ENCODE measurements at places on chromosomes 16 and 17.

- no peak for DNase-seq
Measured at GRCh38 chr16:88144028-88144511, 192.8 kb downstream of the BANP start.

DNA sequence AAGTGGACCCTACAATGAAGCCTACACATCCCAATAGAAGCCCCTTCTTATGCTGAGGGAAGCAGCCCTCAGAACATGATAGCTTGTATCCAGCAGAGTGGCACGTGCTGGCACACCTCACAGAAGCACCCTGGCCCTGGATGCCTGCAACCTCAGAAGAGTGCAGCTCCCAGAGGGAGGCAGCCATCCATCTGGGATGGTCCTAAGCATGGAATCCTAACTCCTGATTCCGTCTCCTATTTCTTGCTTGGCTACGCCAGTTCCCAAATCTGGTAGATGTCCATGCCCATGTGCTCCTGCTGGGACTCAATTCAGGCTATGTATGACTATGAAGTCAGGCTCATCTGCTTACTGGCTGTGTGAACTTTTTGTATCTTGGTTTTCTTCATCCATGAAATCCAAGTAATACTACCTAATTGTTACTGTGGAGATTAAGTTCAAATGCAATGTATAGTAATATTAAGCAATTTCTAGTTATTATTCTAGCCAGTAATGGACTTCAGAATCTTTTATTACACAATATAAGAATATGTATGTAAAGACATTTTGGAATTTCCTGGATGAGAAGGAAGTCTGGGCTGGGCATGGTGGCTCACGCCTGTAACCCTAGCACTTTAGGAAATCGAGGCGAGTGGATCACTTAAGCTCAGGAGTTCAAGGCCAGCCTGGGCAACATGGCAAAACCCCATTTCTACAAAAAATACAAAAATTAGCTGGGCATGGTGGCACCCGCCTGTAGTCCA, 32.4 kb downstream of the SIAH1 start:
- DNase-seq, result no peak

- no peak for DNase-seq
Measured at GRCh38 chr17:70352834-70353233, 183.5 kb downstream of the KCNJ2 start.

DNA sequence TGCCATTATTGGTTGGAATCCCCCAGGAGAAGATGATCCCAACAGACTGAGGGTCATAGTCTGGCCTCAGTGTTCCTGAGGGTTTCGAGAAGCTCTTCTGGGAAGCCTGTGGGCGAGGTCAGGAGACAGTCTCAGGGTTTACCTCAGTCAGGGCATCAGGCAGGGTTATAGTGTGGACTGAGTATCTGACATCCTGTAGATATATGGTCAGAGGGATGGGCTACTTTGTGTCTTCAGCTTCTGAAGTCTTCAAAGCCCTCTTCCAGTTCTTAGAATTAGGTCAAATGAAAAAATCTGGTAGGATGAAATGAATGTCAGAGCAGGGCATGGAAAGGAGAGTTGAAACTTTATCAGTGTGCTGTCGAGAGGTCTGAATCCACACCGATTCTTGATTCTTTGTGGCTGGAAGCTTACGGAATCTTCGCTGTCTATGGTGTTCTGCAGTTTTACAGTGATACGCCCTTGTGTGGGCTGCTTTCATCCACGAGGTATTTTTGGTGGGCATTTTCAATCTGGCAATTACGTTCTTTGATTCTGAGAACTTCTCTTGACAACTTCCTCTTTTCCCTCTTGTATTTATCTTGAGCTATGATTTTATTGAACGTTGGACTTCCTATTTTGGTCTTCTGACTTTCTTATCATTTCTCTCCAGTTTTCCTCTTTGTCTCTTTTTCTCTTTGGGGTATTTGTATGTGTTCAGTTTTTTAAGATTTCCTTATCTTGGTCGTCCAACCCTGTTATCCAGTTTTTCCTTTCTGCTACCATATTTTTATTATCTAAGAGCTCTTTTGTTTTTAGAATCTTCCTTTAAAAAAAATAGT, 30.4 kb downstream of the BPTF start:
- no peak for DNase-seq

- no peak for DNase-seq
Measured at GRCh38 chr16:81637336-81638235, 141.5 kb upstream of the PLCG2 start.

DNA sequence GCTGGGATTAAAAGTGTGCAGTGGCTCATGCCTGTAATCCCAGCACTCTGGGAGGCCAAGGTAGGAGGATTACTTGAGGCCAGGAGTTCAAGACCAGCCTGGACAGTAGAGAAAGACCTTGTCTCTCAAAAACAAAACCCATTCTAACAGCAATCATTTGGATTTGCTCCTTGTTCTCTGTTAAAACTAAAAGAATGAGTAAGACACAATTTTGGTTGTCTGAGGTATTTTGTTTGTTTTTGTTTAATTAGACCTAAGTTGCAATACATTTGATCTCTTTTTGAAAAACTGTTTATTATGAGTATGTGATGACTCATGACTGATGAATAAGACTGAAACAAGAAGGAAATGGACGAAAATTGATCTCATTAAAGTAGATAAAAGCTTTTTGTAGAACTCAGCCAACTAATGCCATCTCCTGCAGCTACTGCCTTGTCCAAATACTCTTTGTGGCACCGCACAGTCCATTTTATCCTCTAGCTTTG, 29.0 kb downstream of the GLG1 start:
- no peak for DNase-seq

DNA sequence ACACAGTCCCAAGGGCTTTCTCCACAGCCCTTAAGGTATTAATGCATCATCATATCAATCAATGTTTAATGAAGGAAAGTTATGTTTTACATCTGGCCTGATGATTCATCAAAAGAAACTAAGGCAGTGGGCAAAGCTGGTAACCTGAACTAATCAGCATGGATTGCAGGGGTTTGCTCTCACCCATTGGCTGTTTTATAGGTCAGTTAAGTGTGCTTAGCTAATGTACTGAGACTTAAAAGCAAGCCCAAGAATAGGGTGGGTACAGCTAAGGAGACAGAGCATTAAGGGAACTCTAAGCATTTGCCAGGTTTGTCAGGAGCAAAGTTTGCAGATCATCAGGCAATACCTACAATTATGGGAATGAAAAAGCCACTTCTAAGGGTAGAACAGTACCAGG, 1247.6 kb downstream of the CDH8 start:
- no peak for DNase-seq

DNA sequence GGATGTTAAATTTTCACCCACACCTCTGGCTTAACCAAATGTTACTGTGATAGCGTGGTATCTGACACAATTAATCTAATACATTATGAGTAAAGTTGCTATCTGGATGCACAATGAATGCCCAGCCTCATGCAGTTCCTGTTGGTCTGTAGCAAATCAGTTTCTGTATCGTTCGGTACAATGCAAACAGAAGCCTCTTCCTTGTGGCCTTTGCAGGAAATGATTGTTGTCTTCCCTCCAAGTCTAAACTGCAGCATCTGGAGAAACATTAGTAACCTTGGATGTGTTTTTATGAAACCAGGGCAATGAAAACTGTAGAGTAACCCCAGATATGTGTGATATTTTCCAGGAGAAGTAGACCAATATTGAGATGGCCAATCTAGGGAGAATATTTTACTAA, 46.8 kb downstream of the CYB561 start:
- no peak for DNase-seq

GRCh38 chr17:16987830-16988601, 16.1 kb upstream of the TNFRSF13B start:
- no peak for DNase-seq

- no peak for DNase-seq
Measured at GRCh38 chr16:14560523-14560922, 69.5 kb downstream of the PARN start.

DNA sequence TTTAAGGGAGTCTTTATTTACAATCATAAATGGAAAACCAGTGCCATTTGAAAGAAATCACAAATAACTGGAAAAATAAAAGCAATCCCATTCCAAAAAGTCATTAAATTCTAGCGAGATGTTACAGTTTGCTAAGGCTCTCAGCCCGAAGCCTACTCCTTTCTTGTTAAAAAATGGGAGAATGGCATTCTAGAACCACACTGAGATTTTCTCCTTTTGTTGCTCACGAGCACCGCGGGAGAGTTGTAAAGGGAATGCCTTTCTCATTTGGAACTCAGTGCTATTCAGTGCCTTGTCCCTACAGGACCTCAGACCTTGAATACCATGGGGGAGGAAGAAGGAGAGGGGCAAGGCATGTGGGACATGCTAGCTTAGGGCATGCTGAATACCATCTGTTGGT, 36.3 kb downstream of the GDE1 start:
- no peak for DNase-seq

DNA sequence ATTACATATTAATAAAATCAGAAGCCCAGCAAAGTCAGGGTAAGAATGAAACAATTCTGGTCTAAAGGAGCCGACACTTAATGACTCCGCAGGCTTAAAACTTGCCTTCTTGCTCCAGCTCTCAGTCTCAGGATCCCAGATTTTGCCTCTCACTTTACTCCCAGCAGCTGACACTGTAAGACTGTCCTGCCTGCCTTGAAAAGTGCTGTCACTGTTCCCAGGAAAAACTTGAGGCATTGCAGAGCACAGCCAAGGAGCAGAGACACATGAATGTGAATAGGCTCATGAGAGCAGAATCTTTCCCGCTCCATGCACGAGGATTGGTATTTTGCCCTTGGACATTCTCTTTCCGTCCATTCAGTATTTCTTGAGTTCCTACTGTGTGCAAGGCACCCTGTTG, 457.6 kb upstream of the ZFHX3 start:
- no peak for DNase-seq

DNA sequence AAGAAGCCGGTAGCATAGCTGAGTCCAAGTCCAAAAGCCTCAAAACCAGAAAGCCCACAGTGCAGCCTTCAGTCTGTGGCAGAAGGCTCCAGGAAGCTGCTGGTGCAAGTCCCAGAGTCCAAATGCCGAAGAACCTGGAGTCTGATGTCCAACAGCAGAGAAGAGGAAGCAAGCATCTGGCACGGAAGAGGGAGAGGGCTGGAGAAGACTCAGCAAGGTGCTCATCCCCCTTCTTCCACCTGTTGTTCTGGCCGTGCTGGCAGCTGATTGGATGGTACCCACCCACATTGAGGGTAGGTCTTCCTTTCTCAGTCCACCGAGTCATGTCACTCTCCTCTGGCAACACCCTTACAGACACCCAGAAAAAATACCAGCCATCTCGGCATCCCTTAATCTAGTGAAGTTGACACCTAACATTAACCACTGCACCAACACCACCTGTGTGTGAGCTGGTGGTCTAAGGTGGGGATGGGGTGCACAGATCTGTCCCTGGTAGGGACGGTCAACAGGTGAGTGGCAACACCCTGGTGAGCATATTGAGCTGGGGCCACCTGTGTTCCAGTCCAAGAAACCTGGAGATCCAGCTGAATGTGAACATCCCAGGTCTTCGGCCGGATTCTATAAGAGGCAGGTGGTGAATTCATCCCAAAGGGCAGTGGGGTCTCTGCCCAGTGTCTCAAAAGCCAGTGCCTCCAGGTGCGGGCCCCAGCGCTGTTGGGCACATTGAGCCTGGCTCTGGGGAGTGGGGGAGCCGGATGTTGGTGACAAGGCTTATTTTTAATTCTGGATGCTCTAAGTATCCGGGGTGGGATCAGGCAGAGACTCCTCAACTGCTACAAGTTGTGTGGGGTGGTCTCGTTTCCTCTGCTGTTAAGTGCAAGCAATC, 9.8 kb downstream of the MIEF2 start:
- no peak for DNase-seq

- no peak for DNase-seq
Measured at GRCh38 chr16:89192956-89193575, 7.3 kb downstream of the SLC22A31 start.

- DNase-seq, result no peak
Measured at GRCh38 chr17:78122216-78122930, 6.2 kb downstream of the TMC6 start.

GRCh38 chr17:79207960-79208359, 133.3 kb downstream of the ENGASE start:
- DNase-seq, result no peak

DNA sequence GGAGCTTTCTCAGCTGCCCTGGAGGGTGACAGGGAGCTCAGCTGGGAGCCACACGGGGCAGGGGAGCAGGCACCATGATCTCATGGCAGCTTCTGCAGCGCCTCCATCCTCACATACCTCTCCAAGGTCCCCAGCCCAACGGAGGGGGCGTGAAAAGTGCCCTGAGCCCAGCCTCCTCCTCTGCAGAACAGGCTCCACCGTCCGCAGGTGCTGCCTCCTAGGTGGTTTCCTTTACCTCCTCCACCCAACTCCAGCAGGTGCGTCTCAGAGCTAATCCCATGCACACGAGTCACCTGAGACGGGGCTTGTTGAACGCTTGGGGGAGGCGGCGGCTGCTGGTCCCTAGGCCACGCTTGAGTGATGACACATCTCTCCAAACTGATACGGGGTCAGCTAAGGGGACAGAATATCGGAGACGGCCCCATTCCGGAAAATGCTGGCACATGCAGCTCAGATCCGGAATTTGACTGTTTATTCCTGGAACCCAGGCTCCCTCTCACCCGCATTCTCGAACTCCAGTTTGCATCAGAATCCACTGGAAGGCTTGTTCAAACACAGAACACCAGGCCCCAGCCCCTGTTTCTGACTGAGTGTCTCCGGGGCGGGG, 387 bp upstream of the SLC38A8 start:
- DNase-seq, result peak; percentile 76

DNA sequence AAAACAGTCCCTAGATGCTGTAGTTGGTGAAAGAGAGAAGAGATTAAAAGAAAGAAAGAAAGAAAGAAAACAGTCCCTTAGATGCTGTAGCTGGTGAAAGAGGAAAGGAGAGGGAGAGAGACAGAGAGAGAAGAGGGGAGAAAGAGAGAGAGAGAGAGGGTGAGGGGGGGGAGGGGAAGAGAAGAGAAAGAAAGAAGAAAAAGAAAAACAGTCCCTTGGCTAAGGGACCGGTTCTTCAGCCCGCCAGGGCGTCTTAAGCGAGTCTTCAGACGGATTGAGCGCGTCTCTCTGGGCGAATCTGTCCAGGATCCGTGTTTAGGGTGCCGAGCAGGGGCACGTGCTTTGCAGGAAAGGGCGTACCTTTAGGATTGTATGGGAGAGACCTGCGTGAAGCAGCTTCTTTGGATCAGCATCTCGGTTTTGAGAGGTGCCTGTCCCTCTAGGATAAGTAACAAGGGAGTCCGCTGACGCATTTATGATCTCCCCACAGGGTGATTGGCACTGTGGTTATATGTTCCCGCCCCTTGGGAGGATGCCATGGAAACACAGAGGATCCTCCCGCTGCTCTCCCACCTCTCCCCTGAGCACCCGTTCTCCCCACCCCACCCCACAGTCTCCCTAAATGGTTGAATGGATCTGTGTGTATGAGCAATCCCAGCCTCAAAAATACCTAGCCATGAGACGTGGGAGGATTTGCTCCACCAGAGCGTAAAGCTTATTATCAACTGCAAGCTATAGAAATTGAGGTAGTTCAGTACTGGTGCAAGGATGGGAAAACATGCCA, 16.7 kb downstream of the GNGT2 start:
- peak; percentile 46 for DNase-seq

GRCh38 chr17:57811638-57812280, 38.1 kb downstream of the MRPS23 start:
- peak; percentile 51 for DNase-seq

- DNase-seq, result peak; percentile 67
Measured at GRCh38 chr16:89924297-89924924, 1.3 kb downstream of the TUBB3 start.

Data from NCI-H2171 (cell line).